ENCODE measurements at places on chromosomes 7 and 10. TPM values are rescaled to one million over a fixed set of nuclear protein-coding genes. Genes with fewer than 3 reads are reported as not detected.

NKX1-2 gene
- not detected for total RNA-seq

CDHR1 gene
- total RNA-seq: not detected

MINDY3 gene
- total RNA-seq: 30.9 TPM

FZD1 gene
- 19.5 TPM for total RNA-seq
